ENCODE measurements at places on chromosomes 1 and 21. TPM values are rescaled to one million over a fixed set of nuclear protein-coding genes. Genes with fewer than 3 reads are reported as not detected.

C1orf87 gene
- polyA plus RNA-seq, result 0.17 TPM

CALML6 gene
- 1.1 TPM for polyA plus RNA-seq

DPT gene
- 0.25 TPM for polyA plus RNA-seq

LRP8 gene
- 8.5 TPM for polyA plus RNA-seq

DNA sequence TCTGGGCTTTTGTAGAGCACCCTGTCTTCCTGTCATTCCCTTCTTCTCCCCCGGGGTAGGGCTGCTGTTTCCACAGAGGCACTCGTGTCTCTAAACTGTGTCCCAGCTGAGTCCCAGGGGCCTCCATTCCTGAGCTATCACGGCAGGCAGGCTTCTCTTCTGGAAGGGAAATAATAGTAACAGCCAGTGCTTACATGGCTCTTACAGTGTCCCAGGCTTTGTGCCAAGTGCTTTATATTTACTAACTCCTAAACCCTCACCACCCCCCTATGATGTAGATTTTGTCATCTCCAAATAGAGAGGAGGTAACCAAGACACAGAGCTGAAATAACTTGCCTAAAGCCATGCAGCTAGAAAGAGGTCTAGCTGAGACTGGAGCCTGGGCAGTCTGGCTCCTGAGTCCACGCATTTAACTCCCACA lies 1.4 kb upstream of the CELF3 start:
- DNase-seq, result no peak

GRCh38 chr1:16078925-16079656 lies 5.6 kb upstream of the FAM131C start:
- DNase-seq, result peak; percentile 82

GRCh38 chr1:240701412-240701811 lies 89.5 kb upstream of the GREM2 start:
- no peak for DNase-seq

GRCh38 chr1:115506518-115506917 lies 135.3 kb upstream of the VANGL1 start:
- DNase-seq, result no peak

DNA sequence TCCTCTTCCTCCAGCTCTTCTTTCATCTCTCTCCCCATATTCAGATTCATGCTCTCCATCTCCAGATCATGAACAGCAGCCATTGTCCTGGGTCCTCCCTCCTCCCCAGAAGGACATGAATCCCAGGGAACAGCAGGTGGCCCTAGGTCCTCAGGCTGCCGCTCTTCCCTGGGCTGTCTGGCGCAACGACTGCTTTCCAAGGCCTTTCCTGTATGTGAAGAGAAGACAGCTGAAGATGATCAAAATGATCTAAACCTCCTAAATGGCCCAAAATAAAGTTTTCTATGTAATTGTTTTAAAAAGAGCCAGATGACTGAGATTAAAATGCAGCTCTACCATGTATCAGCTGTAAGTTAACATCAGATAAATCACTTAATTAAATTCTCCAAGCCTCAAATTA lies 22.5 kb downstream of the RHBDL2 start:
- DNase-seq, result no peak

GRCh38 chr21:38119793-38120192 lies 137.0 kb upstream of the KCNJ15 start:
- no peak for DNase-seq

DNA sequence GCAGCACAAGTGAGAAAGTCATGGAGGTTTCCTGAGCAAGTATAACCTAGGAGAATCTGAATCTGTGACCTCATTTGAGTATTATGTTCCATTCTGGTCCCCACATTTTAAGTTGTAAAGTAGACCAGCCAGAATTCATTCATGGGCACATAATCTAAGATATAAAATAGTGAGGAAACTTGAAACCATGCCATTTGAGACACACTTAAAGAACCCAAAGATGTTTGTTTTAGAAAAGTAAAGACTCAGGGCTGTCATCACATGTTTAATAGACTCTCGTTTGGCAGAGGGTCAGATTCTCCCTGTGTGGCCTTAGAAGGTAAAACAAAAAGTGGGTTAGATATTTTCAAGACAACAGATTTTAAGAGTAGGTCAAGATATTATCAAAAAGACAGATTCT lies 6.4 kb downstream of the SZT2 start:
- no peak for DNase-seq

DNA sequence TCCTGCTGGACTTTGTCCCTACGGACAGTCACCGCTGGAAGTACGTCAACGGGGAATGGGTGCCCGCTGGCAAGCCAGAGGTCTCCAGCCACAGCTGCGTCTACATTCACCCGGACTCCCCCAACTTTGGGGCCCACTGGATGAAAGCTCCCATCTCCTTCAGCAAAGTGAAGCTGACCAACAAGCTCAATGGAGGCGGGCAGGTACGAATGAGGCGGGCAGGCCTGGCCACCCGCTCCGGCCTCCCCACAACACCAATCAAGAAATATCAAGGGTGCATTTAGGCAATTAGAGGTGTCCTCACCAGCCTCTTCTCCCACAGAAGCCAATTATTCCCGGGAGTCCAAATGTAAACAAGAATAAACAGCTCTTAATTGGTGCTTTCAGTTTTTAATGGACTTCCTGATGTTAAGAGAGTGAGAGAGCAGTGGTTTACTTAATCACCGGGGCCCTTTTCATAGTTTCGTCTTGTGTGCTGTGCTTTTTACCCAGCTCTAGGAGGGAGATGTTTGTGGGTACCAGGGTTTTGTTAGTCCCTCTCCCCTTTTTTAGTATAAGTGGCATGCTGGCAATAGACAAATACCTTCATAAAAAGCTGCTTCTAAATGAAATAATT lies 10.7 kb downstream of the TBX19 start:
- DNase-seq, result no peak

- no peak for DNase-seq
Measured at GRCh38 chr1:183273300-183273699, 87.2 kb downstream of the LAMC2 start.

DNA sequence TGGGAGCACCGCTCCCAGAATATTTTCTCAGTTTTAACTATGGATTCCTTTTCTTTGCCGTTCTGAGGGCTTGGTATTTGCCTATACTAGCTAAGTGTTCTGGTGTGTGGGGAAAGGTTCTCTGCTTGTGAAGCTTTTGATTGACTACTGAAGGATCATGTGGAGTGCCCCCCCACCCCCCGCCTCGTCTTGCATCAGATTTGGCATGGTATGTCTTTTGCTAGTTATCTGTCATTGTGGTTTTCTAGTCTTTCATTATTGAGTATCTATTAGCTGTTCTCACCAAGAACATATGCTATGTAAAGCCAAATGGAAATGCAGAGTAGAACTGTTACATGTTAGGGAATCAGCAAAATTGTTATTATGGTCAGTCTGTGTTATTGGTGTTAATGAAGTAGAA lies 58.3 kb downstream of the MACF1 start:
- no peak for DNase-seq
